Fibroblast of skin of right biceps (primary cell): ENCODE measurements at places on chromosomes 5 and 9.

- DNase-seq: no peak
These were observed 57.9 kb downstream of the CSNK1A1 start for GRCh38 chr5:149493316-149493715.

DNA sequence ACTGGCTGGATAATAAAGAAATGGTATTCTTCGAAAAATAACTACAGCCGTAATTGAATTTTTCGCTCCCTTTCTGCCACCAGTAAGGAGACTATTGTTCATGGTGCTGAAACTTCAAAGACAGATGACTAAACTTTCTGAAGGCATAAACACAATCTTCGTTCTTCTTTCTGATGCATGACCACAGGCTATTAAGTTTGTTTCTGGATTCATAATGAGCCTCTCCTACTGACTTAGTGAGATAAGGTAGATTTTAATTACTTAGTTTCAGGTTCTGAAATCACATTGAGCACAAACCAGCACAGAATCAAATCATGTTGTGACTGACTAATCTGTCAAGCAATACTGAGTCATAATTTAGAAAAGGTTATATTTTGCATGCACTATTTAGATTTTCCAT lies 441.8 kb upstream of the CCNG1 start:
- no peak for DNase-seq

DNA sequence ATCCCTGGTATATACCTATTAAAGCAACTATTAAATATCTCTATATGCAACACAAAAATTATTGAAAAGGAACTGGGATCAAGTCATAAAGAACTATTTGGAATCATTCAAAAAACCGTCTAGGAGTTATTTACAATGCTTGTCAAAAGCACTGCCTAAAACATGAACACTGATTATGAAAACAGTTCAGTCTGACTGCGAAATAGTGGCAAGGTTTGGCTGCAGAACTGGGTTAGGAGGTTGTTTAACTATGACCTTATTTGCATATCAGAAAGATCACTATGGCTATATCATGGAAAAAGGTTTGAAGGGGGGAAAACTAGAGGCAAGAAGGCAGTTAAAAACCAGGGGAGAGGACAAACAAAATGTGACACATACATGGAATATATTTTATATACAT lies 12.0 kb downstream of the FBXW2 start:
- DNase-seq: no peak

DNA sequence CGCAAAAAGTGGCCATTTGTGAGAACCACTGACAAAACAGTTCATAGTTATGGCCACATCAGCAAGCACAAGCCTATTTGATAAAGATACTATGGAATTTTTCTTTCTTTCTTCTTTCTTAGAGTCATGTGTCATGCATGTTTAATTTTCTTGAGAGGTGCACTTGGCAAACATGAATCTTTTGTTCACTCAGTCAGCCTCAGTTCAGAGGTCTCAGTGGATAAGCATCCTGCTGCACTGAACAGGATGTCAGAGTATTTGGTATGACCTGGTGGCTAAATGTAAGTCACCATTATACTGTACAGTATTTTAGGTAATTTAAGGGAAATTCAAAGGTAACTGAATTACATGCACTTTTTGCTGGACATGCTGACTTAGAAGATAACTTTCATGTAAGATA lies 5.4 kb downstream of the NNT start:
- DNase-seq: no peak

- DNase-seq: peak; percentile 26
These were observed 261.6 kb downstream of the GLIS3 start for GRCh38 chr9:4038182-4038723.

- DNase-seq: no peak
These were observed 15.9 kb upstream of the TRIM14 start for GRCh38 chr9:98134702-98135557.

GRCh38 chr9:26725573-26725972 lies 167.0 kb downstream of the CAAP1 start:
- DNase-seq: peak; percentile 40
